ENCODE measurements at places on chromosomes 1 and 21.

- DNase-seq: no peak
Measured at GRCh38 chr1:232767305-232768074, 37.7 kb upstream of the MAP10 start.

DNA sequence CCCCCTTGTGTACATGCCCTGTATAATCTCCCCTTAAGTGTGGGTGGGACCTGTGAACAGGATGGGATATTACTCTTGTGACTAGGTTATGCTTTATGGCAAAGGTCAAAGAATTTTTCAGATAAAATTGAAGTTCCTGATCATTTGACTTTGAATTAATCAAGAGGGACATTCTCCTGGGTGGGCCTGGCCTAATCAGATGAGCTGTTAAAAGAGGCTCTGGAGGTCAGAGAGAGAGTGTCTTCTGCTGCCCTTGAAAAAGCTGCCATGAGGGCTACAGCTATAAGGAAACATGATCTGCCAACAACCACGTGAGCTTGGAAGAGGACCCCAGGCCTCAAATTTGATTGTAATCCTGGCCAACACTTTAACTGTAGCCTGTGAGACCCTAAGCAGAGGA is 125.6 kb upstream of the CSF3R start:
- no peak for DNase-seq

DNA sequence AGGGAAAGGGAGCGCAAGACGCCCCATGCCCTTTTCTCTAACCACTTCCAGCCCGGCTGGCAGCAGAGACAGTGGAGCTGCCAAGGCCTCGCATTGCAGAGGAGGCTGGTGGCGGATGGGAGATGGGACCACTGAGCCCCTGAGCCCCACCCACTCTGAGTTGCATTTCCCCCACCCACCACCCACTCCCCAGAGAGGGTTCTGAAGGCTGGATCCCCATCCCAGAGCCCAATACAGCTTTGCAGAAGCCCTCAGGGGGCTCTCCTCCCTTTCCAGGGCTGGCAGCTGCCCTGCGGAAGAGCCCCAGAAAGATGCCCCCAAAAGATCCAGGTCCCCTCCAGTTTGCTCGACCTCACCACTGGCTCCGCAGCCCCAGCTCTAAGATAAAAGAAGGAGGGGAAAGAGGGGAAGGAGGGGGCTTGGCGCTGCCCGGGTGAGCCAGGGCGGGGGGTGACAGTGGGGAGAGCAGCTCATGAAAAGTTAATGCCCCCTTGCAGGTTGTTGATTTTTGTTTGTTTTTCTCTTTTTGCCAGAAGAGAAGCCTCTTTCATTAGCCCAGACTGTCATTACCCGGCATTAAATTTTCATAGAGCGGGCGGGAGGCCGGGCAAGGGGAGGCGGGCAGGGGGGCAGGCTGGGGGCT is 38.4 kb upstream of the CASZ1 start:
- DNase-seq: no peak

GRCh38 chr1:101148980-101149379 is 87.8 kb upstream of the S1PR1 start:
- DNase-seq: no peak

DNA sequence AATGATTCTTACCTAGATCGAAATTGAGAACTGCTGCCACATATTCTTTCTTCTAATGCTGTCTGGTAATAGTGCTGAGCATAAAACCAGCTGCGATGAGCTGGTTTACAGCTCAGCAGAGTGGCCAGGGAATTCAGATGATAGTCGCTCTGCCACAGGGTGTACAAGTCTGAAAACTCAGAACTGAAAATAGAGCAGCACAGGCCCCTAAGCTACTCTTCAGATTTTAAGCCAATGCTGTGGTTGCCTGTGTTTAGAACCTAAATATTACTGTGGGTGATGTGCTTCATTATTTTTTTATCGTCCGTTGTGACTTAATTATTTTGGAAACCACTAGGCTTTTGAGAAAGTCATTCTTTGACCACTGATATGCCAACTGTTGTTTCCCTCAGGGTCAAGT is 152.0 kb downstream of the ADGRL4 start:
- DNase-seq: no peak
